ENCODE measurements at places on chromosomes 5 and 9.

DNA sequence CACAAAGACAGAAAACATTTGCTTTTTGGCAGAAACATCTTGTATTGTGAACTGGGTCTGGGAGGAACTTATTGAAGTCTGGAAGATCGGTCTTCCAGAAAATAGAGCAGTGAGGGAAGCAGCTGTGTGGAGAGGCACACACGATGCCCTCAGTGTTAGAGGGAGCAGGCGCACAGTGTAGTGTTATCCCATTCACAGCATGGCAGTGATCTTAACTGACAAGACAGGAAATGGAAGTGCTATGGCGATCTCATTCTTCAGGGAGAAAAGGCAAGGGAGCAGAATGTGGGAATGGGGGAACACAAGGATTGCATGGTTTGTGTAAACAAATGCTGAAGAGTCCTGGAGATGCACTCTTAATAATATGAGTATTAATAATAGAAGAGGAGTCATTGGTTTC lies 161.0 kb downstream of the PBX3 start:
- no peak for DNase-seq

- DNase-seq: no peak
These were observed 13.9 kb downstream of the REXO4 start for GRCh38 chr9:133403766-133404453.

DNA sequence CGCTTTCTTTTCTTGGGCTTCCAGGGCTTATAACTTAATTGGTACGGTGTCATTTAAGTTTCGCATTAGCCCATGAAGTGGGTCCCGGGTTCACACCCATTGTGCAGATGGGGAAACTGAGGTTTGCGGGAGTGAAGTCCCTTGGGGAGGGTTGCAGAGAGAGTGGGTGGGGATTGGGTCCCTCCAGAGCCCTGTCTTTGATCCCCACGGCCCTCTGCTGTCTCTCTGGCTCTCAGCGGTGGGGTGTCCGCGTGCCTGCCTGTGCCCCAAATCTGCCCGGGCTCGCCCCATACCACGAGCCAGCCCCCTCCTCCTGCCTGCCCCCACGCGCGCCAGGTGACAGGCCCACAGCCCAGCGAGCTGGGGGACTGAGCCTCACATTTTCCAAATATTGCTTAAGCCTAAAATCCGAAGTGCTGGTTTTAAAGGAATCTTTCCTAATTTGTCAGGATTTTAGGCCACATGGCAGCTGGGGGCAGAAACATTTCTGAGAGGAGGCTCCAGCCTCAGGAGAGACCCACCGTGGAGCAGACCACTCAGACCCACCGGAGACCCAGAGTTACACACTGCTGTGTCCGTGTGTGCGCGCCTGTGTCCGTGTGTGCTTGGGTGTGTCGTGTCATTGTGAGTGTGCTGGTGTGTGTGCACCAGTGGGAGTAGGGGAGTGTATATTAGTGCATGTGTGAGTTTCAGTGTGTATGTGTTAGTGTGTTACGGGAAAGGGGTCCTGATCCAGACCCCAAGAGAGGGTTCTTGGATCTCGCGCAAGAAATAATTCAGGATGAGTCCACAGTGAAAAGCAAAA lies 159.5 kb upstream of the IER5L start:
- DNase-seq: no peak

- peak; percentile 40 for DNase-seq
These were observed at the start of gene PANK3 for GRCh38 chr5:168578538-168579487. TSS of gene PANK3 (minus strand) at chr5:168579368. CDS start at chr5:168579283, 85 bp downstream.

GRCh38 chr5:168481330-168481788 lies 4.9 kb upstream of the RARS1 start:
- DNase-seq: no peak

DNA sequence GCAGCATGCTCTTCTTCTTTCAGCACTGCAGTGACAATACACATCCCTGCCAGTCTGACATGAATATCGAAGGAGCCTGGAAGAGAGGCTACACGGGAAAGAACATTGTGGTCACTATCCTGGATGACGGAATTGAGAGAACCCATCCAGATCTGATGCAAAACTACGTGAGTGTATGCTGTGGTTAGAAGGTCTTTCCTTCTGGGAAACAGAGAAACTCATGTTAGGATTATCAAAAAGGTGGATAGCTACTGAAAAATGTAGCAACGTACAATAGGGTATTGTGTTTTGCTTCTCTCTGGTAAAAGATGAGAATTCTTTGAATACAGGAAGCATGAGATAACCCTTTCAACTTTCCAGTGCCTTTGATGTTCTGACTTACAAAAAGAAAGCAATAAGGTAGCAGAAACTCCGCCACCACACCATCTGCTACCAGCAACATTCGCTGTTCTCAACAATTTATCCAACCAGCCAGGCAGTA lies 133.3 kb downstream of the PCSK5 start:
- DNase-seq: no peak

DNA sequence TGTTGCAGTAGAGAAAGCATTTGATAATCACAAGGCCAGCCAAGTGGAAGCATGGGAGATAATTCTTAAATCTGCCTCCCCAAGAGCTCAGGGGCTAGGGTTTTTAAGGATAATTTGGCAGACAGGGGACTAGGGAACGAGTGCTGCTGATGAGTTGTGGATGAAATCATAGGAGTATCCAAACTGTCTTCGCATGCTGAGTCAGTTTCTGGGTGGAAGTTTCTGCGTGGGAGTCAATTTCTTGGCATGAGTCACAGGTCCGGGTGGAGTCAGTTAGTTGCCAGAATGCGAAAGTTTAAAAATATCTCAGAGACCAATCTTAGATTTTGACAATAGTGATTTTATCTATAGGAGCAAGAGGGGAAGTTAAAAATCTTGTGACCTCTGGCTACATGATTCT lies 112.6 kb downstream of the TMC1 start:
- DNase-seq: no peak

- no peak for DNase-seq
These were observed 56.1 kb downstream of the MED27 start for GRCh38 chr9:132023419-132024180.

DNA sequence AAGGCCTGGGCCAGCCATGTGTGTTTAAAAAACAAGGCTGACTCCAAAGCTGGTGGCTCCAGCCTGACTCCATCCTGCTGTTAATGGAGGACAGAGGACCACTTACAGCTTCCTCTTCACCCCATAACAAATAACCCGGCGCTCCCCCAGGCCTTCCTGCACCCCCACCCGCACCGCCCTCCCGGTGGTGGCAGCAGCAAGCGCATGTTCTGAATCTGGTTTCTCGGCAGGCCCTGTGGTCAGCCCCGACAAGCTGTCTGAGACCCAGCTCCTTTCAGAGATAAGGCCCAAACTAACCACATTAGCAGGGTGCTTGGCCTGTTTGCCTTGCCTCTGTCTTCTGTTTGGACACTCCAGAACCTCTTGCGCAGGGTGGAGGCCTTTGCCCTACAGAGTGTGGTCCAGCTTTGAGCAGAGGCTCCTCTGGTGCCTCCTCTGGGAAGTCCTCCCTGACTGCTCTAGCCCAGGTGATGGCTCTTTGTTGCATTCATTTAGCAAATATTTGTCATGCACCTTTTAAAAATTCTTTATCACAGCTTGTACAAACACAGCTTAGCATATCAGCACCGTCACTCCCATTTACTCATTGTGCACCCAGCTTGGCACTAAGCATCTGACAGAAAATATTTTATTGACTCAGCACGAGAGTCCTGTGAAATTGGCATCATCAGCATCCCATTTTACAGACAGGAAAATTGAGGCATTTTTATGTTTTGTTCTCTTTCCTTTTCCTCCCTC lies 78.4 kb downstream of the NDFIP1 start:
- no peak for DNase-seq

GRCh38 chr9:86708918-86709835 lies 238.1 kb downstream of the GAS1 start:
- DNase-seq: no peak

DNA sequence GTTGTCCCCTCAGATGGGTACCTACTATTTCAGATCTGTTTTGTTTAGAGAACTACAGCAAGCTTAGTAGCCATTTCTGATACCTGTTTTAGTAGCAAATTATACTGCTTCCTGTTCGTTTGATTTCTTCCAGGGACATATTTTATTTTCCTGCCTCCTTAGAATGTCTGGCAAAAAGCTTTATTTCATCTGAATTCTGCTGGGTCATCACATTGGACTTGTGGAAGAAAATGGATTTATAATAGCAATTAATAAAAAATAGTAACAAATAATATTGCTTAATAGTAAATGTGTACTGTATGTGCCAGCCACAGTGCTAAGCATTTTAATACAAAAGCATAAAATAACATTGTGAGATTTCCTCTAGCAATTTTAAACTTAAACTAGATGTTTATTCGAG lies 79.4 kb downstream of the SH3GL2 start:
- no peak for DNase-seq

DNA sequence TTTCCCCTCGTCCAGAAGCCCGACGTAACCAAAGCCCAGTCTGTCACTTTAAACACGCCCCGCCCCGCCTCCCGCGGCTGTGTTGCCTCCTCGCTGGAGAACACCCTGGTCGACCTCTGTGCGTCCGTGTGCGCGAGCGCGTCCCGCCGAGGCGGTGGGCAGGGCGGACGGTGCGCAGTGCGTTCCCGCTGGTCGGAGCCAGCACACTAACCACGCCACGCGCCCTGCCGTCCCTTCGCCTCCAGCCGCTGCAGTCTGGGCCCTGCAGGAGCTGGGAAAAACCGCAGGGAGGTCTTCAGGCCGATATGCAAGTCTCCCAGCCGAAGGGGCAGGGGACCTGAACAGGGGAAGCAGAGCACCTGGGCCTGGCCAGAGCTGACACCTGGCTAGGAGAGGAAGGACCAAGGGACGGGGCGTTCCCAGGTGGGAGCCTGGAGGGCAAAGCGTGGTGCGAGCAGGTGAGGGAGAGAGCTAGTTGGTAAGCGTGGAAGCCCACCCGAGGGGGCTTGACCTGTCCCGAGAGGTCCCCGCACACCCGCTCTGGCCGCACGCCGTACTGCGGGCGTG lies 1.3 kb upstream of the PHPT1 start:
- peak; percentile 33 for DNase-seq

GRCh38 chr9:74662674-74663073 lies 165.5 kb downstream of the RORB start:
- no peak for DNase-seq

- DNase-seq: no peak
These were observed 60.2 kb upstream of the SLC2A8 start for GRCh38 chr9:127336506-127337352.

- no peak for DNase-seq
These were observed 281.0 kb downstream of the RASEF start for GRCh38 chr9:82781921-82782392.

- no peak for DNase-seq
These were observed 40.8 kb upstream of the ARRDC3 start for GRCh38 chr5:91423871-91424270.

DNA sequence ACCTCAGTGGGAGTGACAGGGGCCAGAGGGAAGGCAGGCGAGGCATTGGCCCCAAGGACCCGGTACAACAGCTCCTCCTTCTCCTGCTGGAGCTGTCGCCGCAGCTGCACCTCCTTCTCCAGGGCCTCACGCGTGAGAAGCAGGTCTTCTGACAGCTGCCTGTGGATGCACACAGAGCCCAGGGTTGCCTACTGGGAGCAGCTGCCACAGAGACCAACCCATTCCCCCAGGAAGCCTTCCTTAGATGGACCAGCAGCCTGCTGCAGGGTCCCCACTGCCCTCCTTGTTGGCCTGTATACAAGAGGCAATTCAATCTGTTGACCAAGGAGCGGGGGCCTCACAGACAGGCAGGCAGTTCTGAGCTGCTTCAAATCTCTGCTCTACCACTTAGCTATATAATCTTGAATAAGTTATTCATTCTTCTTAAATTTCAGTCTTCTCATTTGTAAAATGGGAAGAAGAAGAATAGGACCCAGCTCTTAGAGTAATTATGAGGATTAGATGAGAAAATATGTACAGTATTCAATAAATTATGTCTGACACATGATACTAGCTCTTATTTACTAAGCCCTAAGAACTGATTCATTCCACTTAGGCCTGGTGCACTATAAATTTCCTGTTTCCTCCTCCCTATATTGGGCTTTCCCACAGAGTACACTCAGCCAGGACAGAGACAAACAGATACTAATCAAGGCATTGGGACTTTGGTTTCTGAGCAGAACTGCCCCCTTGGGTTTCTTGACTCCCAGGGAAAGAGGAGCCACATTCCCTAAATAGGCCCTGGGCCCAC lies 26.1 kb upstream of the ANXA6 start:
- no peak for DNase-seq

DNA sequence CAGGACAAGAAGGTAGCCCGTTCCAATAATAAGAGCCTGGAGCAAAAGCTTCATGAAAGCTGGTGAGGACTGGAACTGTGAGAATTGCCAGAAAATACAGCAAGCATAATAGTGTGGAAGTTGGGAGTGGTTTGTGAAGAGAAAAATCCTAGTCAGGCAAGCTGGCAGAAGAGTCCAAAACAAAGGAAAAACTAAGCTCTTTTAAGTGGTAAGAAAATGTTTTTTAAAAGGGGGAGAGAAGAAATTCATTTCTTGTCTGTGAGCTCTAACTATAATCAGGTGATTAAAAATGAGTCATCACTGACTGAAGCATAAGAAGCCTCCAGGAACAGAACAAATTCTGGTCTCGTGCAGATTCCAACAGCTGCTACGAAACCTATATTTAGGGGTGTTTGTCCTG lies 102.6 kb downstream of the CAAP1 start:
- no peak for DNase-seq

DNA sequence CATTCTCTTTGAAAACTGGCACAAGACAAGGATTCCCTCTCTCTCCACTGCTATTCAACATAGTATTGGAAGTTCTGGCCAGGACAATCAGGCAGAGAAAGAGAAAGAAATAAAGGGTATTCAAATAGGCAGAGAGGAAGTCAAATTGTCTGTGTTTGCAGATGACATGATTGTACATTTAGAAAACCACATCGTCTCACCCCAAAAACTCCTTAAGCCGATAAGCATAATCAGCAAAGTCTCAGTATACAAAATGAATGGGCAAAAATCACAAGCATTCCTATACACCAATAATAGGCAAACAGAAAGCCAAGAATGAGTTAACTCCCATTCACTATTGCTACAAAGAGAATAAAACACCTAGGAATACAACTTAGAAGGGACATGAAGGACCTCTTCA lies 21.0 kb upstream of the EPB41L4A start:
- DNase-seq: no peak

- no peak for DNase-seq
These were observed 157.0 kb downstream of the C9orf152 start for GRCh38 chr9:110050925-110051355.

- no peak for DNase-seq
These were observed 7.8 kb downstream of the MED10 start for GRCh38 chr5:6370580-6370979.

DNA sequence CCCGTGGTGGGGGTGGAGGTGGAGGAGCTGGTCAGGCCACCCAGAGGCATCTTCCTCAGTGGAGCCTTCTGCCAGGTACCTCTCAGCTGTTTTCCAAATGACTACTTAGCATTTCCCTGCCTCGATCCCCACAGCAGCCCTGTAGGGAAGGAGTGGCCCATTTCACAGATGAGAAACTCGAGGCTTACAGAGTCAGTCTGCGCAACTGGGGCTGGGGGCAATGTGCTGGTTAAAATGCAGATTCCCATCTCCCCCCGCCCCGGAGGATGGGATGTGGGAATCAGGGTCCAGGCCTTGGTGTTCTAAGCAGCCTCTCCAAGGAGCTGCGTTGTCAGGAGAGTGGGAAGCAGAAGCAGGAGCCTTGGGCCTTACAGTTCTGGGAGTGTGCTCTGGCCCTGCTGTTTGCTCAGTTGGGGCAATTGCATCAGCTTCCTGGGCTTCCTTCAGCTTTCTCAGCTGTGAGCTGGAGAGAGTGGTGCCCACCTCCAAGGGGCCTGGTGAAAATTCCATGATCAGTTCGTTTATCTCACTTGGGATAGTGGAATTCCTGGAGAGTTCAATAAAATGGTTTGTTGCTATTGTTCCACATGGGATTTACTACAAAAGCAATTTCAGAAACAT lies 19.4 kb downstream of the ERGIC1 start:
- no peak for DNase-seq

Measured in esophagus squamous epithelium (tissue), 5 donors.